ENCODE measurements at places on chromosomes 12 and 14.

GRCh38 chr14:99166506-99166905 lies 105.5 kb downstream of the BCL11B start:
- DNase-seq, result no peak

- no peak for DNase-seq
These were observed 49.5 kb upstream of the POC1B start for GRCh38 chr12:89575374-89575773.

DNA sequence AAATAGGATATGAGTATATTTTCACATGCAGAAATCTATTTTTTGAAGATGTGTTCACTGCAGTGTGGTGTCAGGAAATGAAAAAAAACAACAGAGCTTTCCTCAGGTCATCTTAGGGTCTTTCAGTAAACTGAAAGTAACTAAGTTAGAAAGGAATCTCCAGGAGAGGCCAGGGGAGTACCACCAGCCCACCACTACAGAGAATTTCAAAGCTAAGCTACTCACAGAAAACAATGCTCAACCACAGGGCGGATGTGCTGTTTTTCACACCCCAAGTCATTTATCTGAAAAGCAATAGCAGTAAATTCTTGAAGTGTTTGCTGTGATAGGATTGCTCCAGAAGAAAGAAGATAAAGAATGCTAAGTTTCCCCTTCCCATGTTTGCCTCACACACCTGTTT lies 79.0 kb downstream of the IFNG start:
- DNase-seq, result peak; percentile 24

DNA sequence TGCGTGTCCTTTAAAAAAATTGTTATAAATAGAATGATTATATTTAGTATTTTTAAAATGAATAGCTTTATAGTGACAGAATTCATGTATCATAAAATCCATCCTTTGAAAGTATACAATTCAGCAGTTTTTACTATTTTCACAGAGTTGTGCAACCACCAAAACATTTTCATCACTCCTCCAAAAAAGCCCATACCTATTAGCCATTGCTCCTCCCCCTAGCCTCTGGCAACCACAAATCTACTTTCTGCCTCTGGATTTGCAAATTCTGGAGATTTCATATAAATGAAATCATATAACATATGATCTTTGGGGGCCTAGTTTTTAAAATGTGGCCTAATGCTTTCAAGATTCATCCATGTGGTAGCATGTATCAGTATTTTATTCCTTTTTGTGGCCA lies 117.9 kb upstream of the MED13L start:
- DNase-seq, result no peak

DNA sequence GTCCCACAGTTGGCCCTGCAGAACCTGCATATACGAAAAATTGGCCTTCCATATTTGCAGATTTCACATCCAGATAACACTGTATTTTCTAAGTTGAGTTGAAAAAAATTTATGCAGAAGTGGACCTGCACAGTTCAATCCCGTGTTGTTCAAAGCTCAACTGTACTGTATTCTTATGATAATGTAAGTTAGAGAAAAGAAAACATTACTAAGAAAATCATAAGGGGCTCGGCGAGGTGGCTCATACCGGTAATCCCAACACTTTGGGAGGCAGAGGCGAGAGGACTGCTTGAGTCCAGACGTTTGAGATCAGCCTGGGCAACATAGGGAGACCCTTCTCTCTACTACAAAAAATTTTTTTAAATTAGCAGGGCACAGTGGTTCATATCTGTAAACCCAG lies 18.2 kb upstream of the SLC35E3 start:
- DNase-seq, result no peak

- no peak for DNase-seq
These were observed 31.2 kb downstream of the CCDC59 start for GRCh38 chr12:82326905-82327503.

Measured in effector memory CD8-positive, alpha-beta T cell (primary cell).